ENCODE measurements at places on chromosomes 2 and 18.

GRCh38 chr18:30999186-30999585 is 43.4 kb downstream of the DSC3 start:
- DNase-seq, result no peak

GRCh38 chr2:234565201-234565600 is 68.3 kb upstream of the ARL4C start:
- DNase-seq, result no peak

- DNase-seq, result no peak
Observed at GRCh38 chr2:217797165-217797564, 205.6 kb downstream of the TNS1 start.

DNA sequence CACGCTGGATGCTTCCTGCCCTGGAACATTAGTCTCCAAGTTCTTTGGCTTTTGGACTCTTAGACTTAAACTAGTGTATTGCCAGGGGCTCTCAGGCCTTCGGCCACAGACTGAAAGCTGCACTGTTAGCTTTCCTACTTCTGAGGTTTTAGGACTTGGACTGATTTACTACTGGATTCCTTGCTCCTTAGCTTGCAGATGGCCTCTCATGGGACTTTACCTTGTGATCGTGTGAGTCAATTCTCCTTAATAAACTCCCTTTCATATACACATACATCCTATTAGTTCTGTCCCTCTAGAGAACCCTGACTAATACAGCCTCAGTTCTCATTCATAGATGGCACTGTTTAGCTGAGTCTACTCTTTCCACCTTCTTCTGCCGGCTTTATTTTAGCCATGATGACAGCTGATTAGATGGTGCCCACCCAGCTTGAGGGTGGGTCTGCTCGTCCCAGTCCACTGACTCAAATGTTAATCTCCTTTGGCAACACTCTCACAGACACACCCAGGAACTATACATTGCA is 389.1 kb downstream of the NYAP2 start:
- peak; percentile 6 for DNase-seq

GRCh38 chr2:73009177-73009839 is 62.2 kb downstream of the SFXN5 start:
- DNase-seq, result no peak

- no peak for DNase-seq
Observed at GRCh38 chr18:13603304-13604019, 122.9 kb downstream of the FAM210A start.

- DNase-seq, result no peak
Observed at GRCh38 chr2:117067900-117068299, 746.6 kb upstream of the DDX18 start.

GRCh38 chr2:16546128-16546754 is 119.4 kb downstream of the CYRIA start:
- peak; percentile 36 for DNase-seq

- no peak for DNase-seq
Observed at GRCh38 chr2:5530011-5530696, 162.0 kb upstream of the SOX11 start.

- DNase-seq, result no peak
Observed at GRCh38 chr2:226142463-226142862, 657.2 kb downstream of the IRS1 start.

- DNase-seq, result peak; percentile 92
Observed at GRCh38 chr2:238974501-238975166, 126.7 kb downstream of the TWIST2 start.

DNA sequence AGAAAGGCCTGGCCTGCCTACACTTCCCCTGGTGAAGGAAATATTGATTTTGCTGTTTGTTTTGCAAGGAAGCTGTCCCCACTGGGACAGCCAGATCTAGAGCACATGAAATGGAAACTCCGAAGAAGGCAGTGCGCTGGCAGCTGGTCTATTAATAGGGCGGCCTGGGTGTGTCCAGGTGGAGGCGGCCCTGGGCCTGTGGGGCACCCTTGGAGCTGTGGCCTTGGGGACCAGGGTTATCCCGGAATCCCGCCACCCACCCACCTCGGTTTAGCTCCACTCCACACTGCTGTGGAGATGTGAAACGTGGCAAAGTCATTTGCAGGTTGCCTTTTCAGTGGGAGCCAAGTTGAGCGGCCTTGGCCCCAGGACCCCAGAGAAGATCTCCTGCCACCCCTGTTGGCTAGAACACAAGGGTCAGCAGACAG is 204.3 kb downstream of the KLHL29 start:
- DNase-seq, result no peak

DNA sequence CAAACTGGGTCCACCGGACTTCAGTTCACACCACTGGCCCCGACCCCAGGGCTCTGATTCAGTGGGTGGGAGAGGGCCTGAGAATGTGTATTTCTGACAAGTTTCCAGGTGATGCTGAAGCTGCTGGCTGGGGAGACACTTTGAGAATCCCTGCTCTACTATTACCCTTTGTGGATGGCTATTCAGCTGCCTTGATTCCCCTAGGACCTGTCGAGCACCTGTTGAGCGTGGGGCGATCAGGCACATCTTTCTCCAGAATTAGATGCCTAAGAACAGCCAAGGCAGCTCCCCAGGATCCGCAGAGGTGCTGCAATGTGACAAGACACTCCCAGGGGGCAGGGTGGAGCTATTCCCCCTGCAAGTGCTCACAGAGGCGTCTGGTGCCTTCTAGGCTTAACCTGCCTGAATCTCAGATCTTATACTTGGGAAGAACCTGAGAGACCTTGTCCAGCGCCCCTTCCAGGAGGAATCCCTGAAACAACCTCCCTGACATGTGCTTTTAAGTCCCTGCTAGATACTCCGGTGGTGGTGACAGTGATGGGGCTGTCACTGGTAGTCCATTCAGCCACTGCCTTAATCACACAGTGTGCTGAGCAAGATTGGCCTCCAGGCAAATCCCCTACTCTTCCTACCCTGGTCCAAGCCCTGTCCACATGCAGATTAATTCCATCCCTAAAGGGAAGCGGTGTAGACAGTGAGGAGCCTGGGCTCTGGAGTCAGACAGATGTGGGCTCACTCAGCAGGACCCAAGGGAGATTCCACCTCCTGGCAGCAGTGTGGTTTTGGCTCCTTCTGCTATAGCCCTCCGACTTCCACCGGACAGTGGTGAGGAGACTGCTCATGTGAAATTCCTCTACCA is 43.4 kb upstream of the OTOF start:
- no peak for DNase-seq

GRCh38 chr2:106116248-106116647 is 77.9 kb downstream of the UXS1 start:
- DNase-seq, result no peak

DNA sequence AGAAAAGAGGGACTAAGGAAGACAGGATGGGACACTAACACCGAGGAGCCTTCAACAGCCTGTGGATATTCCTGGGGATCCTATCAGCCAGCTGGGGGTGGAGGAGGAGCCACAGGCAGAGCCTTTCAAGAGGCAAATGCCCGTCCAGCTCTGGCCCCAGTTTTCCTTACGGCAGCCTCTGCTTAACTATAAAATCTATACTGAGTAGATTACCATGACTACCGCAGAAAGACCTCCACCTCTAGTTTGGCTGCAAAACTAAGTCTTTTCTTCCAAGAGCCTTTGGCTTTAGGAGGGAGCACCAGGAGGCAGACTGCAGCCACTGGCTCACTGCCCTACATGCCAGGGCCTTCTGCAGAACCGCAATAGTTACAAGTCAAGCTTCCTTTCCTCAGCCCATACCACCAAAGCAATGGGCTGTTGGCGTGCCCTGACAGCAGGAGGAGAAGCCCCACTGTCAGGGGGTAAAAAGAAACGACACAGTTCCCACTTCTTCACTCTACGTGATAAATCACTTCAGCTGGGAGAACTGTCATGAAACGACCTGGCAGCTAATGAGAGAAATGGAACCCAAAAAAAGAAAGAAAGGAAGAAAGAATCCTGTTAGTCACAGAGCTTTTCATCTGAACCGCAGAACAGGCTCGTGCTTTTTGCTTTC is 25.1 kb upstream of the CREB1 start:
- DNase-seq, result peak; percentile 70

DNA sequence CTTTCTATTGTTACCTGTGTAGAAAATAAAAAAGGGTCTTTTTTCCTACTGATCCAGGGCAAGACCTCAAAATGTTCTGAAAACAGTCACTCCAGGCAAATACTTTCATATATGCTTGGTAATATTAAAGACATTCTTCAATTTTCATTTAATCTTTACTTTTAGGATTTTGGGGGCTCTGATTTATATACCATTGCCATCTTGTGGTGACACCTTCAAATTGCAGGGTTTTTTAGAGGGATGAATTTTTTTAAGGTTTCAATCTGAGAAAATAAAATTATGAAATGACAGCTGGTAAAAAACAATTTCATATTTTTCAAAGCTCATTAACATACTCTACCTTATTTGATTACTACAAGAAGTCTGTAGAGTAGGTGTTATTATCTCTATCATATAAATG is 26.8 kb downstream of the MAPK4 start:
- DNase-seq, result no peak

DNA sequence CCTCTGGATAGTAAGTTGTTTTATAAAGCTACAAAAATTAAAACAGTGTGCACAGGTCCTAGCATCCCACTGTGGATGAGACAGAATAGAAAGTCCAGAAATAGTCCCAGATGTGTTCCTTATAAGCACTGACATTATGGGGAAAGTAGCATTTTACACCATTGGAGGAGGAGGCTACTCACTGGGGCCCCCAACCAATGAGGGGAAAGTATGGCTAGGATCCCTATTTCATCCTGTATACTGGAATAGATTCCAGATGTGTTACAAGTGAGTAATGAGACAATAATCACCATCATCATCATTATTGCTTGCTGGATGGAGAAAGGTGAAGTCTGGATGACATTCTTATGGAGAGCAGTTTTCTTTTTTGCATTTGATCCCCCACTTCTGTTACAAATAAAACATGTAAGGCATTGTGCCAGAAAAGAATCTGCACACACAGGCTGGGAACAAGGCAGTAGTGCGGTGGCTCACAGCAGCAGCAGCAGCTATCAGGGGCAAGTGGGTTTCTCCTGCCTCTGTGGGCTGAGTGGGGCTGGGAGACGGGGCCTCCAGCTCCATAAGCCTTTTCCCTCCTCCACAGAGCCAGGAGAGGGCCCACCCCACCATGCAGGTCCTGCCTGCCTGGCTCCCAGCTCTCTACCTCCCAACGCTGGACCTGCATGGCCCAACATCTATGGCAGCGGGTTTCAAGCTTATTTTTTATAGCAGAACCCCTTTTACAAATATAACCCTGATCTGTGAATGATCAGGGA is 5.0 kb downstream of the ARID5A start:
- DNase-seq, result peak; percentile 29

- DNase-seq, result no peak
Observed at GRCh38 chr2:127637236-127637630, 8.7 kb upstream of the GPR17 start.

DNA sequence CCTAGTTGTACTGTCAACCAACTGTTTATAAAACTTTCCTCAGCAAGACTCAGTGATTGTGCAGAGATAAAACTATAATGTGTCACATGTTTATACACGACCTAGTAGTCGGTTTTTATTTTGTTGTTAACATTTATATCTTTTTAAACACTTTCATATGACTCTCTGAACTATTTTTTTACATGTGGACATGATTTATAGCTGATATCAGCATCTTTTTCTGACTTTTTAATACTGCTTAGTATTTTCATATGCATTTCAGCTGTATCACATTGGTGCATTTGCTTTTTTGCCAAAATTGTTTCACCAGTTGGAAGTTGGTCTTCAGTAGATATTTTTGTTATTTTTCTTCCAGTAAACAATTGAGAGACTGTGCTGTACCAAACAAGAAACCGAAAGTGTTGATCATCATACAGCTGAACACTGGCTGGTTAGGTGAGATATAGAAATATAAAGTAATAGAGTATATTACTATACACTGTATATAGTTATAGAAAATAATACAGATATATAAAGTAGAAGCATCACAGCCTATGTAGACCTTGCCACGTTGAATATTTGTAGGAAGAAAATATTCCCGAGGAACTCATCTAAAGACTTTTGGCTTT is 154.2 kb downstream of the KCTD1 start:
- no peak for DNase-seq

DNA sequence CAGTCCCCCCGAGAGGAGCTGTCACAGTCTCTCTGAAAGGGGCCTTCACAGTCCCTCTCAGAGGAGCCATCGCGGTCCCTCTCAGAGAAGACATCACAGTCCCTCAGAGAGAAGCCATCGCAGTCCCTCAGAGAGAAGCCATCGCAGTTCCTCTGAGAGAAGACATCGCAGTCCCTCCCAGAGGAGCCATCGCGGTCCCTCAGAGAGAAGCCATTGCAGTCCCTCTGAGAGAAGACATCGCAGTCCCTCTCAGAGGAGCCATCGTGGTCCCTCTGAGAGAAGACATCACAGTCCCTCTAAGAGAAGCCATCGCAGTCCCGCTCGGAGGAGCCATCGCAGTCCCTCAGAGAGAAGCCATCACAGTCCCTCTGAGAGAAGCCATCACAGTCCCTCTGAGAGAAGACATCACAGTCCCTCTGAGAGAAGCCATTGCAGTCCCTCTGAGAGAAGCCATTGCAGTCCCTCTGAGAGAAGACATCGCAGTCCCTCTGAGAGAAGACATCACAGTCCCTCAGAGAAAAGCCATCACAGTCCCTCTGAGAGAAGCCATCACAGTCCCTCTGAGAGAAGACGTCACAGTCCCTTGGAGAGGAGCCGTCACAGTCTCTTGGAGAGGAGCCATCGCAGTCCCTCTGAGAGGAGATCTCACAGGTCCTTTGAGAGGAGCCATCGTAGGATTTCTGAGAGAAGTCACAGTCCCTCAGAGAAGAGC is 1.3 kb upstream of the ZNF512 start:
- DNase-seq, result no peak

GRCh38 chr2:238225911-238226697 is 13.7 kb downstream of the HES6 start:
- DNase-seq, result peak; percentile 40

DNA sequence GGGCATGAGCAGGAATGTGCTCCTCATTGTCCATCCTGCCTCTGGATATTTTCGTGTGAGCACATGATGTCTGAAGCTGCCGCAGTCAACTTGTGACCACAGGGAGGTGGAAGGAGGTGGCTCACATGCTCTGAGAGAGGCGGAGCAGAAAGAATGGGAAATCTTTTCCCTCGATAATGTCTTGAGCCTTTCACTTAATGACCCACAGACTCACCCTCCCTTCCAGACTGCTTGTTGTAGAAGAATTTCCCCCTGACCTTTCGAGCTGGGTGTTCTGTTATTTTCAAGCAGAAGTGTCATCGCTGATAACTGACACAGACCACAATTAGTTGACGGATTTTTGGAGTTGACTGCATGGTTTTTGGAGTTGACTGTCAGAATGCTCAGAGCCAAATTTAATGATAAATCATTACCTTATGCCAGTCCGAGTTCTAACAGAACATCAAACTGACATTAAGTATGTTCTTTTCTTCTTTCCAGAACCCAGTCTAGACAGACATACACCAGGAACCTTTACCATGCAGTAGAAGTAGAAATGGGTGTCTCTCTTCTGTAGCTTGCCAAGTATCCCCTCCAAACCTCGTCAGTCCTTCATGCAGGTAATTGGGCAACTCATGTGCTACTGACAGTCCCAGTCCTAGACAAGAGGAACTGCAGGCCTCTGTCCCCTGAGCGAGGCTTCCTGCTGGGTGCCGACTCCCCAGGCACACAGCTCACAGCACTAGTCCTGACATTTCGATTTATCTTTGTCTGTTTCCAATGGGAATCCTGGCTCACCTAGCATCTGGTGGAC is 29.4 kb upstream of the RTTN start:
- DNase-seq, result peak; percentile 62
